ENCODE measurements at places on chromosomes 4 and X.

GRCh38 chr4:113077575-113077974, 28.1 kb downstream of the ANK2 start:
- DNase-seq, result no peak

GRCh38 chr4:128951316-128951715, 141.8 kb downstream of the JADE1 start:
- DNase-seq, result no peak

DNA sequence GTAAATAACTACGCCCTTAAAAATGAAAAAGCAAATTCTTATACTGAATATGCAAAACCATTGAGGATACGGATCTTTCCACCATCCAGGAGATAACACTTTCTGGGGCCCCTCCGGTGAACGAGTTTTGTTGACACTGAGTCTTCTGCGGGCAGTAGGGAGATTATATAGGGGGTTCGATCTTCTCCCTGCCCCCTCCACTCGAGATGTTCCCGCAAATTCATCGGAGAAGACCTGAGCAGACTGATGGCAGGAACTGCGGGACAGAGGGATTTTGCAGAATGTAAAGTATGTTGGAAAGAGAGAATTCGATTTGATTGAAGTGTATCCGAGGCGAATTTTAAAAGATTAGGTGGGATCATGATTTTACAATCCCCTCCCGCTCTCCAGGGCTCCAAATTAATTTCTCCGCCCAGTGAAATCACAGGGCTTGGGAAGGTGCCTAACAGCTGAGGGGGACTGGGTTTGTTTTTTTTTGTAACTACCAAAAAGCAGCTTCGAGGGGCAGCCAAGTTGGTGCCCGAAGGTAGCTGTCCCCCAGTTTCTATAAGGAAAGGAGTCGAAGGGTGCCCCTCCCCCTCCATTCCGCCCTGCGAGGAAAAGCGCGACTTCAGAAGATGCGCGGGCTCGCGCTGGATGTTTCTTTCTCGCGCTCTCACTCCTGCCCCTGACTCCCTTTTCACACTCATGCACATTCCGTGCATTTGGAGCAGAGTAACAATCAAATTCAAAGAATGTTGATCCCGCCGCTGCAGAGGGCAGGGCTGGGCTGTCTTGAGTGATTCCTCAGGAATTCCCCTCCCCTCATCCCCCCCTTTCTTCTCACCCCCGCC, 1.2 kb downstream of the TMEM255A start:
- DNase-seq, result no peak

DNA sequence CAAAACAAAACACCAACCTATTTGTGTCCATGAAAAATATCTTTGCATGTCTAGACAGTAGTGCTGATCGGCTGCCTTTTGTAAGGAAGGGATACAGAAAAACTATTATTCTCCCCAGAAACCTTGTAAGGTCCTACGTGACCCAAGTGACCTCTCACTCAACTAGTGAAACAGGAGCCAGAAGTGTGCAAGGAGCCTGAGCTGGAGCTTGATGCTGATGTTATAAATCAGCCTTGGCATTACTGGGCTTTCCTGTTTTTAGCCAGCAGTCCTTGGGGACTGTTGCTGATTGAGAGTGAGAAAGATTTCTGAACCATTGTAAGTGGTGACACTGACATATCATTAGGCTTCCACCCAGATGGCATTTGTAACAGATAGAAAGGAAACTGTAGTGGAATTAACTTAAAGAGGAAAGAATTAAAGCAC, 100.8 kb upstream of the LIMCH1 start:
- DNase-seq, result no peak

DNA sequence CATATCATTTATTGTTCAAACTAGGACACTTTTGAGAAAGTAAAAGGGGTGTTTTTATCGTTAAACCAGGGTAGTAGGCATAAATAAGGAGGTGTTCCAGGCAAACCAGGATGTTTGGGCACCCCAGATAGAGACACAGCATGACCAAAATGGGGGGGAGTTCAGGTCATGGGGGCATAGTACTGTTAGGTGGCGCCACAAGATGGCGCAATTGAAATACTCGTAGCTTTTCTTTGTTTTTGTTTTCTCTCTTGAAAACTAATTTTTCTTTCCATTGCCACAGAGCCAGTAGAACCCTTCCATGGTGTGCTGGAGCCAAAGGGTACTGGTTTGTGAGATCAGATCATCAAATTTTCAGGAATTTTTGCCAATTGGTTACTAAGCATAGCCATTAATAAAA, 283.4 kb downstream of the BCOR start:
- no peak for DNase-seq

- DNase-seq, result no peak
Measured at GRCh38 chrX:97968376-97969163, 1084.9 kb downstream of the RPA4 start.

- no peak for DNase-seq
Measured at GRCh38 chr4:61245069-61245714, 45.1 kb downstream of the ADGRL3 start.

DNA sequence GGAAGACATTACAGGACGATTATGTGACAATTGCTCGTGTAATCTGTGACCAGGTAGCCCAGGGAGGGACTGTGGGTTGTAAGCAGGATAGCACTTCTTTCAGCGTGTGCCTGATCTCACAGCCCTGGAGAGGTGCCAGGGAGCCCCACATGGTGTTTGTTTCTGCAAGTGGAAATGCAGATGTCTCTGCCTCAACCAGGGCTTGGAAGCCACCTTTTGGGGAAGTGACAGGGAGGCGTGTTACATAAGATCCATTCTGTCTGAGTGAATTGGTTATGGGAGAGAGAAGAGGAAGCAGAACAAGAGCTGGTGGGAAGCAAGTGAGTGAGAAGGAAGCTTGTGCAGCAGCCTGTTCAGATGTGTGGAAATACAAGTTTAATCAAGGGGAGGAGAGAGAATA, 104.5 kb upstream of the GATB start:
- no peak for DNase-seq

- no peak for DNase-seq
Measured at GRCh38 chrX:115408771-115409400, 119.4 kb downstream of the LUZP4 start.

DNA sequence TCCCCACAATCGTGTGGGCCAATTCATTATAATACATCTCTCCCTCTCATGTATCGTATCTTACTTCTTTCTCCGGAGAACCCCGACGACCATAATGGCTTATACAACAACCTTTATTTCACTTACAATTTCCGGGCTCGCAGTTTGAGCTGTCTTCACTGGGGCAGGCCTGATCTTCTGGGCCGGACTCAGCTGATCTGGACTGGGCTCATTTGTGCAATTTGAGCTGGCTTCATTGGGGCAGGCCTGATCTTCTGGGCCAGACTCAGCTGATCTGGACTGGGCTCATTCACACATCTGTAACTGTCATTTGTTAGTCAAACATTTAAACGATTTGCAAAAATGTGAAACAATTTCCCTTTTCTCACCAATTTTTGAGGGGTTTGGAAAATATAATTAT, 171.5 kb upstream of the FRG1 start:
- DNase-seq, result no peak

GRCh38 chr4:105327956-105328355, 145.9 kb downstream of the PPA2 start:
- DNase-seq, result no peak

DNA sequence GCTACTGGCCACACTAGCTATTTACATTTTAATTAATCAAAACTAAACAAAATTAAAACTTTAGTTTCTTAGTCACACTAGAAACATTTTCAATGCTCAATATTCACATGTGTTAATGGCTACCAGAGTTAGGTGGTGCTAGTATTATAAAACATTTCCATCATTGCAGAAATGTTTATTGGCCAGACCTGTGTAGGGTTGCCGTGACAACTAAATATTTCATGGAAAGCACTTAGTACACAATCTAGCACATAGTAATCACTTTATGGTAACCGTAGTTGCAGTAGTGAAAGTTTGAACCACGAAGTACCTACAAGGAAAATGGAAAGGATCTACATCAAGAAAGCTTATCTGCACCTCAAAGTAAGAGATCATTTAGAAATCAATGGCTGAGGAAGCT, 95.9 kb downstream of the HS6ST2 start:
- DNase-seq, result no peak

DNA sequence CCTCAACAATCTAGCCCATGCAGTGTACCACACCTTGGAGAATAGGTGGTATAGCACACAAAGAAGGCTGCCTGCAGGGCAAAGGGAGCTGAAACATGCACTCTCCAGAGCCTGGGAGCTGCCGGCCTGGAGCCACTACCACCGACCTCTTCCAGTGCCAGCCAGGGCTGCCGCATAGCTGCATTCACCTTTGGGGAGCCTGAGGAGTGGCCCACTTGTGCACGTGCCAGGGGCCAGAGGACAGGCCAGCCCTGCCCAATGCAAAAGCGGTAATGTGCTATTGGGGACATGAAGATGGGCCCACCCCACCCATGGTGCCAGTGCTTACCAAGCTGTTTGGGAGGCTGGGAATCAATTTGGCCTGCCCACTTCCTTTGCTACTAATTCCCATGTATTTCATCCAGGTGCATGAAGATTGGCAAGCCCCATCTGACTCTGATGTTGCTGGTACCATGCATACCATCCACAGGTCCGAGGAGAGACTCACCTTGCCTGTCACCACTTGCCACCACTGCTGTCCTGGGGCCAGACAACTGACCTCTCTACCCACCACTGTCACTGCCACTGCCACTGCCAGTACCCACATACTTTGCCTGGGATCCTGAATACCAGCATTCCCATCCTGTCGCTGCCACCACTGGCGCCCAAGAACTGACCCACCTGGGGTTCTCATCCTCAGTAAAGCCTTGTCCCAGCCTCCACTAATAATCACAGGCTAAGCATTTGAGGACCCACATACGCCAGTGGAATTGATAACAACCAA, 506.9 kb downstream of the MAGEB5 start:
- DNase-seq, result no peak

GRCh38 chrX:57906790-57907189, 3.5 kb downstream of the ZXDA start:
- no peak for DNase-seq

- no peak for DNase-seq
Measured at GRCh38 chr4:100417565-100417964, 100.3 kb downstream of the EMCN start.

DNA sequence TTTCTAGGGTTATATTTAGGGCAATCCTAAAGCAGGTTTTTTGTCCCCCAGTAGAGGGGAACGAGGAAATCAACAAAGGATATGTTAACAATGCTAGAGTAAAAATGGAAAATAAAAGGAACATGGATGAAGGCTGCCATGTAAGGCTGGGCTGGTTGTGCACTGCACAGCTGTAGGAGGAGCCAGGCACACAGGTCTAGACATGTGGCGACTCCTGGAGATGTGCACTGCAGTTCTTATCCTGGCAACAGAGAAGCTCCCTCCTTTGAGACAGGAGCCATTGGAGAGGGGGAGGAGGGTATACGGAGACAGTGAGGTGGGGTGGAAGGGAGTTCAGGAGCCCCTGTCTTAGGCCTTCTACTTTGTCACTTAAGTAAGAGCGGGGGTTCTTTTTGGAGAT, 65.9 kb downstream of the NAT8L start:
- no peak for DNase-seq

DNA sequence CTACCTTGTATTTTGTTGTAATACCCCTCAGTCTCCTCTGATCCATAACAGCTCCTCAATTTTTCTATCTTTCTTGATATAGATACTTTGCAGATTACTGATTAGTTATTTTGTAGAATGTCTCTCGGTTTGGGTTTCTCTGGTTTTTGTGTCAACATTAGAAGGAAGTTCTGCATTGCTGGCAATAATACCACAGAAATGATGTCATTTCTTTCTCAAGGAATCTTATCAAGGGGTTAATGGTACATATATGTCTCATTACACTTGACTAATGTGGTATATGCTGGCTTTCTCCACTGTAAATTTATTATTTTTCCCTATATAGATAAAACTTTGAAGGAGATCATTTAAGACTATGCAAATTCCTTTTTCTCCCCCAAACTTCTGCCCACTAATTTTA, 183.6 kb upstream of the DKK2 start:
- DNase-seq, result no peak

DNA sequence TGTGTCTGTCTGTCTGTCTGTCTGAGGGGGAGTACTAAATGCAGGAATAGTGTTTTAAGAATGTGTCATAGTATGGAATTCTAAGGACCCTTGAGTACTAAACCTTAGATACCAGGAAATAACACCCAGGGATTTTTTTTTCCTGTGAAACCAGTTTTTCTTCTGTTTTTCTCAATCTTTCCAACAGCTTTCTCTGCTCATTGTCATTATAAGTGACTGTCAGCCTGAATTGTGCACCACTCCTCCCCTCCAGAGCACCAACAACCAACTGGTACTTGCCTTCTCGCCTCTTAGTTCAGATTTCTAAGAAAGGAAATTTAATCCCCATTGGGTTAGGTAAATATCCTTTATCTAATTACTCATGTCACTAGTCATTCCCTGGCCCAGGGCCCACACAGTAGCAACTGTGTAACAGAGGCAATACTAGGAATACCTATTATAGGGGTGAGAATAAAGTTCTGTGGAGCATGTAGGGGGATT, 320.6 kb downstream of the ADGRL3 start:
- no peak for DNase-seq

- no peak for DNase-seq
Measured at GRCh38 chrX:46649421-46650260, 76.1 kb downstream of the CHST7 start.

DNA sequence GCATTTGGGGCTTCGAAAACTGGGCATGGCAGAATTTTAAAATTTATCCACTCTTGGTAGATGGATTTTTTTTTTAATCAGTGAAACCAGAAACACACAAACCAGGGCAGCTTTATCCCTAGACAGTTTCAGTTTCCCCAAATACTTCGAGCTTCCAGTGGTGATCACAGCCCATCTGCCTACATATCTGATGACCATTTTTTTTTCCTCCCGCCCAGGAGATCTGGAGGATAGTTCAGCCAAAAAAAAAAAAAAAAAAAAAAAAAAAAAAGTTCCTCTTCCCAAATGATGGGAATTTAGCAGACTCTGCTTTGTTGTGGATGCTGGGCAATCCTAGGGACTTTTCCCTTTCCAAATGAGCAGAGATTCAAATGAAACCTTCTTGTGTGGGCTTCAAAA, 1.0 kb upstream of the TBC1D9 start:
- DNase-seq, result no peak

DNA sequence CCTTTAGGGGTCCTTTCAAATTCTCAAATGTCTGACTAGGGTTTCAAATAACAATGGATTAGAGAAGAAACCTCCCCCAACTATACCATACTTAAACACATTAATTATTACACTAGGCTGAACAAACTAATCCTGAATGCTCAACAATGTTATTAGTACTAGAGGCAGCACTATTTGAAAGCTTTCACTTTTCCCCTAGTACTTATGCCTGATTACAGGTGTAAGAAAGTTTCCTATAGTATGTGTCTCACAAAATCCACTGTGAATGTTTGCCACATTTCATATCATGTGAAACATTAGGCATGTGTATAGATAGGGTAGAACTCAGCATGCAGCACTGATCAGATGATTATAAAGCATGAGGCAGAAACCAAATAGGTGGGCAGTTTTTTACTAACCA, 336.2 kb downstream of the ZNF674 start:
- DNase-seq, result no peak

GRCh38 chrX:53340852-53341645, 59.7 kb upstream of the IQSEC2 start:
- DNase-seq, result no peak

- no peak for DNase-seq
Measured at GRCh38 chrX:48918301-48918642, 552 bp downstream of the PIM2 start.

- DNase-seq, result peak; percentile 25
Measured at GRCh38 chr4:38759113-38759789, 23.5 kb downstream of the TLR10 start.
